ENCODE measurements at places on chromosomes 3 and 15. TPM values are rescaled to one million over a fixed set of nuclear protein-coding genes. Genes with fewer than 3 reads are reported as not detected.

DNA sequence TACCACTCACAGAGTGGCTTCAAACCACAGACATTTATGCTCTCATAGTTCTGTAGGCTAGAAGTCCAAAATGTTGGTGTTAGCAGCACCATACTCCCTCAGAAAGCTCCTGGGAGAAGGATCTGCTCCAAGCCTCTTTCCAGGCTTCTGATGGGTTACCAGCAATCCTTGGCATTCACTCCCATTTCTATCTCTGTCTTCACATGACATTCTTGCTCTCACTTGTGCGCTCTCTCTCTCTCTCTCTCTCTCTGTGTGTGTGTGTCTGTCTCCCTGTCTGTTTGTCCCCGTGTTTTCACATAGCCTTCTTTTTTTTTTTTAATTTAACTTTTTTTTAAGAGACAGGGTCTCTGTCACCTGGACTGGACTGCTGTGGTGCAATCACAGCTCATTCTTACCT, 26.3 kb downstream of the CDAN1 start:
- no peak for DNase-seq

DNA sequence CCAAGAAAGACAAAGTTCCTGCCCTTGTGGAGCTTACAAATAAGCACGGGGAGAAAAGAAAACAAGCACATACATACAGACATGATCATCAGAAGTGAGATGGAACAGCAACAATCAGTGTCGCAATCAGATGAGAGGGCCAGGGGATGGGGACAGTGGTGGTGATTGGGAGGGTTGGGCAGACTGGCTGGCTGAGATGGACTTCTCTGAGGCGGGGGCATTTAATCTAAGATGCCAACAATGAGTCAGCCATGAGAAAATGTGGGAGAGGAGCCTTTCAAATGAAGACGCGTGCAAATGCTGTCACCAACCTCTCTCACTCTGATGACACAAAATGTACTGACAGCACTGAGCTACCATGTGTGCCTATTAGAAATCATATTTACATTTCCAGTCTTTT, 81.4 kb downstream of the NCEH1 start:
- DNase-seq = no peak

GRCh38 chr15:99123713-99124451, 19.0 kb downstream of the SYNM start:
- peak; percentile 58 for DNase-seq

GRCh38 chr15:33629647-33630046, 318.9 kb downstream of the RYR3 start:
- DNase-seq = no peak

GRCh38 chr15:30783019-30783418, 120.7 kb upstream of the FAN1 start:
- DNase-seq = no peak

- no peak for DNase-seq
Measured at GRCh38 chr3:78644847-78645246, 1123.0 kb downstream of the ROBO1 start.

DNA sequence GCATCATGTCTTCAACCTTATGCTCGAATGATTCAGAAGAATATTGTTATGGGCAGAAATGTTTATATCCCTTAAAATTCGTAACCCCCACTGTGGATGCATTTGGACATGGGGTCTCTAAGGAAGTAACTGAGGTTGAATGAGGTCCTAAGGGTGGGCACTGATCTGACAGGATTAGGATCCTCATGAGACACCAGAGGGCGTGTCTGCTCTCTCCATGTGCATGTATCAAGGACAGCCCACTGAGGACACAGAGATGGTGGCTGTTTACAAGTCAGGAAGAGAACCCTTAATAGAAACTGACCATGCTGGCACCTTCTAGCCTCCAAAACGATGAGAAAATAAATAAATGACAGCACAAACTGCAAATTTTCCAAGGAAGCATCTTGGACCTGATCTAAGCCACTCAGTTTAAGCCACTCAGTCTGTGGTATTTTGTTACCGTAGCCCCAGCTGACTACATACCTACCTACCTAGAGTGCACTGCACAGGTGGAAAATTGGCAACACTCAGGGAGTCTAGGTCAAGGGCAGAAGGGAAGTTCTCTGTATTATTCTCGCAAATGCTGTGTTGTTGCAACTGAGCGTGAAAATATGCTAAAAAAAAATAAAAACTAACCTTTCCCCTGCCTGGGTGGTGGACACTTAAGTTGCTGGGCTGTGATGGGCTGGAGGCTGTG, 126.6 kb downstream of the TJP1 start:
- no peak for DNase-seq

- no peak for DNase-seq
Measured at GRCh38 chr3:64559588-64559987, 128.2 kb downstream of the ADAMTS9 start.

- DNase-seq = no peak
Measured at GRCh38 chr15:31483053-31483985, 156.7 kb downstream of the KLF13 start.

- peak; percentile 95 for DNase-seq
Measured at GRCh38 chr15:51829376-51830275, at the start of gene TMOD3. Gene TMOD3 (plus strand): TSS chr15:51829653. CDS start chr15:51862885, 33,232 bp downstream.

- no peak for DNase-seq
Measured at GRCh38 chr3:48222616-48223513, at the start of gene CAMP. Gene CAMP (plus strand): TSS chr3:48223495. CDS start chr3:48223512, 17 bp downstream.

- no peak for DNase-seq
Measured at GRCh38 chr3:196108075-196108743, 26.3 kb upstream of the TFRC start.

DNA sequence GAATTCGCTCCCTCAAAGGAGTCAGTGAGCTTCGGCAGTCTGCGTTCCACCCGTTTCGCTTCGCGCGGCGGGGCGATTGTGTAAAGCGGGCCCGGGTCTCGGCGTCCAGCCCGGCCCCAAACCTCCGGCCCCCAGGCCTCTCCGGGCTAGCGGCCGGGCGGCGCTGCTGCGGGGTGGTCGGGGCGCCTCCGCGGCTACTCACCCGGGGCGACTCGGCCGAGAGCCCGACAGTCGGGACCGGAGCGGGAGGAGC, 412 bp downstream of the CHDH start:
- DNase-seq = no peak

DNA sequence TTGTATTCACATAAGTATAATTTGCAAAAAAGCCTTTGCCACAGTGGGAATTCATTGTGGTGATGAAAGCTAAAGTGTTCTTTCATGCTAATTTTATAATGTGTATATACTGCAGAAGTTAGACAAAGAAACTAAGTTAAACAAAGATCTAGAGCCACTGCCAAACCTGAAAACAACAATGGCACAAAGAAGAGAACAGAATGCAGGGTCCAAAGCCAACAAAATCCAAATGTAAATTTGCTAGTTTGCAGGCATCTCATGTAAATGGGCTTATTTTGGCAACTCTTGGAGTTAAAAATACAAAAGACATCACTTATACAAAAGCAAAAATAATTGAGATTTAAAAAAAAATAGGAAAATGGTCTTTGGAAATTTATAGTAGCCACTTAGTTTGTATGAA, 123.0 kb downstream of the TCF12 start:
- DNase-seq = no peak

GRCh38 chr15:80595396-80595795, 99.7 kb upstream of the ABHD17C start:
- DNase-seq = no peak

GRCh38 chr3:42101048-42101447, 9.9 kb downstream of the TRAK1 start:
- no peak for DNase-seq

DNA sequence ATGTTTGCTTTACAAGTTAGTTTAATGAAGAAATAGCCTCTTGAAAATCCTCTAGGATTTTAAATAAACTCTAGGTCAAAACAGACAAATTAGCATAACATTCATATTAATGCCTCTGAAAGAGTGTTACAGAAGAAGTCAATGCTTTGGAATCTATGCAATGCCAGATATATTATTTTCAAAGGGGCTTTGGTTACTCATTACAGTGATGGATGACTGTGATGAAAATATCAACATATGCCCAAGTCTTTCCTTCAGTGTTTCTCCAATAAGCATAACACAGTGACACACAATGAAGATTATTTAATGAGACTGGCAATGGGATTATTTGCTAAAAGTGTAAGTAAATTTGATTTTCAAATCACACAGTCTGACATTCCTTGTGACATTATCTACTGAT, 1247.2 kb downstream of the ROBO2 start:
- DNase-seq = no peak

The TAGLN3 gene
- total RNA-seq = 0.65 TPM

The ECE2 gene
- total RNA-seq = not detected

The STRC gene
- 0.24 TPM for total RNA-seq

The SLC38A3 gene
- not detected for total RNA-seq

The U2SURP gene
- total RNA-seq = 106 TPM

The DUOXA2 gene
- total RNA-seq = not detected

The TMEM207 gene
- not detected for total RNA-seq

Data from omental fat pad (tissue), 4 donors.